Mucosa of gallbladder (tissue), 1 donor: ENCODE measurements at places on chromosomes 12 and 14. TPM values are rescaled to one million over a fixed set of nuclear protein-coding genes. Genes with fewer than 3 reads are reported as not detected.
A peak's percentile ranks its signal among the peaks of the same experiment; 100 is the strongest.

- peak; percentile 46 for DNase-seq
Measured at GRCh38 chr12:88579601-88580050, 645 bp downstream of the KITLG start.

- DNase-seq = no peak
Measured at GRCh38 chr14:22073801-22074200, 400.2 kb upstream of the OR4E1 start.

DNA sequence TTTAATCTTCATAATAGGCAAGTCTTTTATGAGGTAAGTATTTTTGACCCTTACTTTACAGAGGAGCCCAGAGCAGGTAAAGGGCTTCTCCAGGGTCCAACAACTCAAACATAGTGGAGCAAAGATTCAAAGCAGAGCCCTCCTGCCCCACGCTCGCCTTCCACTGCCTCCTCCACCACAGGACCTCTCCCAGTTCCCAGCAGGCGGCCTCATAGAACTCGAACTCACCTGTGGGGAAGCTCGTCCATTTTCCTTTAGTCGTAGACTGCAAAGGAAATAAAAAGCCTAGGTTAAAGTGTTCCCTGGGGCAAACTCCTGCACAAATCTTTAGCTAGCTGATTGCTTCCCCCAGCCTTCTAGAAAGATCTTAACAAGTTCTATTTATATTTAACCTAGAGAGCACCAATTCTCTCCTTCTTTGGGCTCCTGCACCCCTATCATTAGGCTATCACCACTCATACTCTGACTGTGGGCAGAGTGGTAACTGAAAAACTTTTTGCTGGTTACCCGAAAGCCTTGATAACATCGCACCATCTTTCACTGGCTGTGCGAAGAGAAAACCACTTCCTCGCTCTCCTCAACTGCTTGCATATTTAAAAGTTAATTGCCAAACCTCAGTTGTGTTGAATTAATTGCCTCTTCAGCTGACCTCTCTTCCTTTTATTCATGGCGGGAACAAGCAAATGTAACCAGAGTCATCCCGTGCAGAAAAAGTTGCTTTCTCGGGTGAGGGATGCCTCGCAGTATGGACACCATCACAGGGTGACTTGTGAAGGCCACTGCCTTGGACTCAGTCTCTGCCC, 299.6 kb downstream of the DPF3 start:
- no peak for DNase-seq

- DNase-seq = no peak
Measured at GRCh38 chr12:52137746-52138145, 54.1 kb downstream of the KRT80 start.

- DNase-seq = no peak
Measured at GRCh38 chr12:96698521-96698920, 208.5 kb upstream of the NEDD1 start.

- no peak for DNase-seq
Measured at GRCh38 chr14:81471062-81471461, 62.6 kb downstream of the SEL1L start.

GRCh38 chr12:4825011-4825858, 84.5 kb upstream of the KCNA1 start:
- DNase-seq = no peak

- no peak for DNase-seq
Measured at GRCh38 chr14:72318648-72319047, 386.4 kb downstream of the RGS6 start.

- DNase-seq = no peak
Measured at GRCh38 chr14:61330511-61330910, 9.1 kb downstream of the PRKCH start.

DNA sequence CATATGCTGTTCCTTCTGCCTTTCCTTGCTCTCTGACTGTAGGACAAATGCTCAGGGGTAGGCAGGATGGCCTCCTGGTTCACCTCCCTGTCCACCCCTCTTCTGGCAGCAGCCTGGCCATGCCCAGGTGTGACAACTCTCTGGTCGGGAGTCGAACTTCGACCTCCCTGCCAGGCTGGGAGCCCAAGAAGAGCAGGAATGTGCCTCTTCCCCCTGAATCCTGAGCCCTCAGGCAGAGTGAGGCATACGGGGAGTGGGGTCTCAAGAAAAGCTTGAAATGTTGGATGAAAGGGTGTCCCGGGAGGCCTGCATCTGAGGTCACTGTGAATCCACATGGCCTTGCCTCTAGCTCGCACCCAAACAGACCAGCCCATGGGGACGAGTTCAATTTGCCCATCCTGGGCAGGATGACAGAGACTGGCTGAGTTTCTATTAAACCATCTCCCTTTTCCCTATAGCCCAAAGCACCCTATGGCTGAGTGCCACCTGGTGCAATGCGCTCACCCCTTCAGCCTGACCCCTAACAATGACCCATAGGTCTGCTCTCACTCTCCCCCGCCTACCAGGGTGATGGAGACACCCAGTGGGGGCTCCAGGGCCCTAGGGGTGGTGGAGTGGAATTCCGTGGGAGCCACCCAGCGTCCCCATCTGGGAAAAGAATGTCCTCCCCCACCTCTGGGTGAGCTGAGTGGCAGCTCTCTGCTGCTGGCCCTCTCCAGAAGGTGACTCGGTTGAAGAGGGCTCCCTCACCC, 52.9 kb upstream of the DIO3 start:
- no peak for DNase-seq

DNA sequence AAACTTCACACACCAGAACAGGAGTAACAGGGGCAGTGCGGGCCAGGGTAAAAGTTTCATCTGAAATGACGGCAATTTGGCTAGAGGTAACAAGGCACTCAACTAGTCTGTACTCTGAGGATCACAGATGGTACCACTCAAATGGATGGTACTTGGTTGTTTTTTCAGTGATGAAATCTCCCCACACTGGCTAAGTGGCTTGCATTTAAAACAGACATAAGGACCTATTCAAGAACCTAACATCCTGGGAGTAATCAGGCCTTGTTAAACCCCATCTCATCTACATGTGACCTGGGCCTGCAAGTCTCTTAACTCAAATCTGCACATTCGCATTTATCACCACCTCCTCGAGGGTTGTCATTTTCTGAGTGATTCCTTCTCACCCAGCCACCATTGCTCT, 90.8 kb downstream of the PRKAB1 start:
- DNase-seq = no peak

DNA sequence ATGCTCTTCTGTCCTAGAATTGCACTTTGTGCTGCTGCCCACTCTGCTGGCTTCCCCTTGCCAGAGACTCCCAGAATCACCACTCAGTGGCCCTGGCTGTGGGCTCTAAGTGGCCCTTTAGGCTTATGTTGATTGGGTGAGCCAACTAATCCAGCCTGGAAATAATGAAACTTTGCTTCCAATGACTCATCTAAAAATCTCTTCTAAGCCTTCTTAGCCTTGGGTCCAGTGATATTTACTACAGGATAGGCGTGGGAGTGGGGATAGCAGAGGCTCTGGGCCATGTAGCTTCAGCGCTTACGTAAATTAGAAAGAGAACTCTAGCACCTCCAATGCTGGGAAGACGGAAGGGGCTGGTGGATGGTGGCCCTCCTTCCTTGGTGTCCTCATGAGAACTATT, 137.9 kb downstream of the TTC8 start:
- DNase-seq = no peak

DNA sequence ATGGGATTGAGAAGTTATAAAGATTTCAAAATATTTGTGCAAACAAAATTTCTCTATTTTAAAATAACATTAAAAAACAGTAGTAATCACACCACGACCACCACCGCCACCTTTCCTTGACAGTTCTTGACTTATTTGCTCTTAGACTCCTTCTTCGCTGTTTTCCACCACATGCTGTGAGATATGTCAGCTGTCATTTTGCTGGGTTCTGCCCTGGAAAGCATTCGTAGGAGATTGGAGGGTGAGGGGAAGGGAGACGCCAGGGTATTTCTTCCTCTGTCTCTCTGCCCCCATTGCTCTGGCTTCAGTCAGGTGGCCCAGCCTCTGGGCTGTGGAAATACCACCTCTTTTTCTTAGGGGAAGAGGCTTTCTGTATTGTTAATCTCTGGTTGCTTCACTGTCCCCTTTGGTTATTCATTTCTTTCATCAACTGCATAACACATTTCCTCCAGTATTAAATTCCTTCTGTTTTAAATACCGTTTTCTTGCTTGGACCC, 186.2 kb downstream of the NEDD1 start:
- no peak for DNase-seq

GRCh38 chr14:24299255-24300191, at the start of the genes DHRS1 and NOP9:
DHRS1 (minus strand) TSS chr14:24299780; CDS start chr14:24299106, 674 bp downstream.
NOP9 (plus strand) TSS chr14:24299850; CDS start chr14:24299955, 105 bp downstream.
- peak; percentile 93 for DNase-seq

GRCh38 chr12:72207079-72207478, 65.1 kb upstream of the TRHDE start:
- no peak for DNase-seq

GRCh38 chr12:127277882-127278281, 989.1 kb upstream of the TMEM132C start:
- no peak for DNase-seq

DNA sequence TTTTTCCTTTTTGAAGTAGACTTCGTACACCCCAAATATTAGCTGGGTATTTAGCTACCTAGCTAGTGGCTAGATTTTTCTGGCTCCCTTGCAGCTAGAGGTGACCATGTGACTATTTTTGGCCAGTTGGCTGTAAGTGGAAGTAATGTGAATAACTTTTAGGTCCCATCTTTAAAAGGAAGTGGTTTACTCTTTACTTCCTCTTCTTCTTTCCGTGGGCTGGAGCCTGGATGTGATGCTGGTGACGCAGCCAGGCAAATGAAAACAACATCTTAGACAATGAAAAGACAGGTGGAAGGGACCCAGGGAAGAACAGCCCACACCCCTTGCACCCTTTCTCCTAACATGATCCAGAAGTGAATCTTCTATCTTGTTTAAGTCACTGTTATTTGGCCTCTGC, 245.5 kb downstream of the ATP23 start:
- no peak for DNase-seq

- no peak for DNase-seq
Measured at GRCh38 chr12:92625639-92626310, 77.0 kb upstream of the PLEKHG7 start.

- peak; percentile 19 for DNase-seq
Measured at GRCh38 chr12:114762490-114763110, 78.6 kb upstream of the TBX3 start.

GRCh38 chr12:58871556-58871955, 48.7 kb downstream of the LRIG3 start:
- DNase-seq = no peak

DNA sequence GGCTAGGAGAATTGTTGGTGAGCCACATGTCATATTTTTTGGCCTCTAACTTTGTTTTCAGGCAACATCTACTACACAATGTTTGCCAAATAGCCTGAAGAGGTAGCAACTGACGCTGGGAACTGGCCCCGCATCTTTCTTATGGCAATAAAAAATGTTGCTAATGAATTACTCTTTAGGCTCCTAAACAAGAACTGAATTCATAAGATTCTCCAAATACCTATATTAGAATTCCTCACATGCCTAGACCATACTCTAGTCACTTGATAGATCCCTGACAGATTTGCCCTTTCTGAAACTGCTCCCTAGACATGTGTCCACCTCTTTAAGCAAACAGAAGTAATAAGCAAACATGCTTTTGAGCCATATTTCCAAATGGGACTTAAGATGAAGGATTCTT, 209.0 kb upstream of the ATXN7L3B start:
- DNase-seq = no peak

GRCh38 chr12:3925621-3926020, 52.4 kb upstream of the PARP11 start:
- no peak for DNase-seq

GRCh38 chr14:64821651-64822050, 58.1 kb downstream of the SPTB start:
- no peak for DNase-seq

DNA sequence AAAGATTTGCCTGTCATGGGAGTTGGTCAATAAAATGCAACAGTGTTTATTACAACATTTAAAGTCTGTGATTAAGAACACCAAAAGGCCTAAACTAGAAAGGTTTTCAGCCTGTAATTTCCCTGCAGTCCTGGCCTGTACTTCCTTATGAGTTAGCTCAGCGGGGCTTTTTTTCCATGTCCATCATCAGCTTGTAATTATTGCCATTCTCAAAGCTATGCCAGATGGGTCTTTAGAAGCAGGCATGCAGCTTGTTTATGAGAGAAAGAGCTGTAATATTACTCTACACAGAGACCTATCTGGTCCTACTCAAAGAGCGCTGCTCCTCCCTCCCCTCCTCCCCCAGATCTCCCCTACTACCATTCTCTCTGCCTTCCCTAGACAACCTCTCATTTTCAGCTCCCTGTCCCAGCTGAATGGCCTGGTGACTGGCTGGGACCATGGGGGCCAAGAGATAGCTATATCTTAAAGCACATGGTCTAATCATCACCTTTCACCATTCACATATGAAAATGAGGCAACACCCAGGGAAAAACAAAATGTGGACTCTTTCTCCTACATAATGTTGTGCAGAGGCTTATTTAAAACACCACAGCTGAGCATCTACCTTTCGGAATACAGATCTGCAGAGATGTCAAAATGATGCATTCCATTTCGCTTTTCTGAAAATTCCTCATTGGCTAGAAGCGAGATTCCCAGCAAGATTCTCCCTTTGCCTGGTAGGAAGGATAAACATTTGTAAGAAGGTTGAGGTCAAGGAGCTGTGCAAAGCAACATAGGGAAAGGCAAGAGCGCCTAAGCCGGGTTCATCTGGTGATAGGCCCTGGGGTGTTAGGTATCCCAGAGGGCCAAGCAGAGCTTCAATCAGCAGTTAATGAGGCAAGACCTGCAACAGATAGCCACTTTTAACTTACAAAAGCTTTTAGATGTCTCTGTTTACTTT, 209.7 kb upstream of the CDKN3 start:
- DNase-seq = no peak

- DNase-seq = peak; percentile 77
Measured at GRCh38 chr14:65179918-65180724, 77.8 kb upstream of the MAX start.

DNA sequence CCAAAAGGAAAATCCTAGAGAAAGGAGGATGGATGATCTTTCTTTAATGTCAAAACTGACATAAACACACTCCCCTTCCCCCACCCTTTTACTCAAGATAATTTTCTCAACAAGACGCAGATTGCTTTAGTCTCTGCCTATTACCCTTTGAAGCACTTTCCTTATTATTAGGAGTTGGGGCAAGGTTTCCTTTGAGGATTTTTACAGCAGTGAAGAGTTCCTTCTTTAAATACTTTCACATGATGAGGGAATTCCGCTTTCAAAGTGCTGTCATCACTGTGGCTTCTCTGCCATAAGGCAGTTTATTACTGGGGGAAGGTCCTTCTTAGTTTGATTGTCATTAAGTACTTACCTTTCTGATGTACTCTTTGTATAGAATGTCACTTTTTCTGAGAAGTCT, 172.1 kb downstream of the MSRB3 start:
- no peak for DNase-seq

GRCh38 chr12:98483621-98484503, 31.5 kb upstream of the TMPO start:
- no peak for DNase-seq

The CHGA gene
- 0.29 TPM for total RNA-seq

The SFSWAP gene
- 40.4 TPM for total RNA-seq

The PMCH gene
- not detected for total RNA-seq

The KCNC2 gene
- total RNA-seq = not detected

The SLCO1B1 gene
- total RNA-seq = 0.12 TPM

The MLF2 gene
- 175 TPM for total RNA-seq

The MMP19 gene
- 5.2 TPM for total RNA-seq

The ASB8 gene
- 39.5 TPM for total RNA-seq

The LRCOL1 gene
- not detected for total RNA-seq

The GLIPR1L2 gene
- 0.78 TPM for total RNA-seq

The CLECL1 gene
- total RNA-seq = 0.69 TPM

The SGPP1 gene
- total RNA-seq = 30.2 TPM
